ENCODE measurements at places on chromosomes 6 and 20.

GRCh38 chr20:59242714-59243626, 57.4 kb upstream of the EDN3 start:
- no peak for DNase-seq

GRCh38 chr6:80126657-80127345, 20.3 kb downstream of the BCKDHB start:
- DNase-seq: no peak

GRCh38 chr6:98845211-98846020, 11.0 kb downstream of the POU3F2 start:
- DNase-seq: peak; percentile 61

GRCh38 chr6:6131492-6132109, 124.9 kb upstream of the NRN1 start:
- no peak for DNase-seq

GRCh38 chr6:81727876-81728517, 24.5 kb downstream of the TENT5A start:
- peak; percentile 10 for DNase-seq

DNA sequence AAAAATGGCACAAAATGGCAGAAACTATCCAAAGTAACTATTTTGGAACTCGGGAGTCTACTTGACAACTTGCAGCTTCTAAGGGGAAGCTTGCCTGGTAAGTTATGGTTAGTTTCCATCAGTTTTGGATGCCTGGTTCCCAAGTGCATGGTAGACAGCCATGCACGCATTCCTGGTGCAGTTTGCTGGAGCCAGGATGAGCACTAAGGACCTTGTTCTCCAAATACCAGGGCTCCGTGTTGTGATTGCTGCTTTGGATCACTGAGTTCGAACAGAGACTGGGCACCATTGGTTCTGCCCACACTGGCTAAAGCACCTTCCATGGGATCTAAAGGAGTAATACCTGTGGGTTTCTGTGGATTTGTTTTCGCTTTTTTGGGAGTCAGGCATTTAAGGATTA, 103.7 kb downstream of the FAM120B start:
- DNase-seq: no peak

DNA sequence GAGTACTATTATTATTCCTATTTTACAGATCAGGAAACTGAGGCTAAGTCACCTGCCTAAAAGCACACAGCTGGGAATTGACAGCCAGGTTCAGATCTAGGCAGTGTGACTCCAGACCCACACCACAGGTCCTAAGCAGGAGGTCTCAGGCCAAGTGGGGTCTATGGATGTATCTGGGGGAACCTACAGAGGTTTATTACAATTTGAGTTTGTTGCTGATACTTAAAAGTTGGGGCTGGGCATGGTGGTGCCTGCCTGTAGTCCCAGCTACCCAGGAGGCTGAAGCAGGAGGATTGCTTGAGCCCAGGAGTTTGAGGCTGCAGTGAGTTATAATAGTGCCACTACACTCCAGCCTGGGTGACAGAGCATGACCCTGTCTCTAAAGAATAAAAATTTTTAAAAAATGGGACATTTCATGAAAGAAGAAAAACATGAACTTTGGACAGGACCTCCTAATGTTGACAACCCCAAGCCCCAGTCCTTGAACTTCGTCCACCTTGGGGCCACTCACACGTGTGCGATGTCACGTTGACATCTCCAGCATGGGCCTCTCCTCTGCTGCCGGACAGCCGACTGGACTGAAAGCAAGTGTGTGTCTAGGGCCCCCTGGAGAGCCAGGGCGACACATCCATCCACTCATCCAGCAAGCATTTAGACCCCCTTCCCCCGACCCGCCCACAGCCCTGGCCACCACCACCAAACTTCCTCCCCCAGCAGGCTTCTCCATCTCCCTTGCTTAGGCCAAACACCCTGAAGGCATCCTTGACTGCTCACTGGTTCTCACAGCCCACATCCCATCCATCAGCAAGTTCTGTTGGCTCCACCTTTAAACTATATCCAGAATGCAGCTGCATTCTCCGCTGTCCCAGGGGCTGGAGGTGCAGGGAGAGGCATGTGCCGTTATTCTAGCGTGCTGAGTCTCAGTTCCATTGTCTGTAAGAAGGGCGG, 40.0 kb downstream of the NOL4L start:
- no peak for DNase-seq

- no peak for DNase-seq
Observed at GRCh38 chr20:50240092-50240491, 49.5 kb downstream of the CEBPB start.

DNA sequence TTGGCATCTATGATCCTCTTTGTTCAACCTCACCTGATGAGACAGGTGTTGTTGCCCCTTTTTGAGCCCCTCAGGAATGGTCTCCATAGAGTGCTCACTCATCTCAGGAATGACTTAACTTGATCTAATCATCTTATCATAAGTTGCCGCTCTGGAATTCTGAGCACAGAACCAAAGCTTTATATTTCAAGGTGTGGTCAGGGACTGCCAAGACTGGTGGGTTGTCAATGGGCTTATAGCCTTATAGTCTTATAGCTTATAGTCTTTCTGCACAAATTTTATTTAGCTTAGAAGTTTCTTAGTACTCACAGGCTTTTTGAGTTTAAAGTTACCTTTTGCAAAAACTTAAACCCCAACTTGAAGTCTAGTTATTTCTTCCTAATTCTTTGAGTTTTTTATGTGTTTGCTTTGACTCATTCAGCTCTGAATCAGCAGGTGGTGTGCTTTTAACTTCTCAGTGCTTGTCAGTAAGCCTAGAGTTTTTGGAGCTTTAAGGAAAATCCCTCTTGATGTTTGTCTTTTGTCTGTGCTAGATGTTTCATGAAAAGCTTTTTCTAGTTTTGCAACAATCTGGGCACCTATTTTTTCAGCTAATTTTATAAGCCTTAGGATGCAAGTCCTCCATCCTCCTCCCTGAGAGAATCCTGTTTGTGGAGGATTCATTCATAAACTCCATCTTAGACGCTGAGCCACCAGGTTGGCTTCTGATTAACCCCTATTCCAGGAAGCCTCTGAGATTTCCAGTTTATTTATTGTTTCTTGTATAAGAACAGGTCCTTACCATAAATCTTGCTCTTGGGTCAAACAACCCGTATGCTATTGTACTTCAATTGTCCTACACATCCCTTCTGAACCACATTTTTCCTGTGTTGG, 72.3 kb upstream of the SSTR4 start:
- no peak for DNase-seq

DNA sequence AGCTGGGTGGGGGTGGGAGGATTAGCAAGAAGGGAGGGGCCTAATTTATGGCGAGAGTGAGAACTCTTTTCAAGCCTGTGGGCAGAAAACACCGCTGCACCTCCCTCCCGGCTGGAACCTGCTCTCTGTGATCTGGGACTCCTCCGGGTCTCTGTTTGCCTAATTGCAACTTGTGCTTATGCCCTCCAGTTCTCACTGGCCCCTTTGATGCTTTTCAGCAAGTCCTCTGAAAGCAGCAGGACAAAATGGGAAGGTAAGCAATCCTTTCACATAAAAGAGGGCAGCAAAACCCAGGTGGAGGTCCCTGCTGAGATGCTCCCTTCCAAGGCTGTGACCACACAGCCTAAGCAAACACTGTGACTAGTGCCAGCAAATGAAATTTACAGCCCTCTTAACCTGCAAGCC, 523.0 kb upstream of the FLRT3 start:
- no peak for DNase-seq

DNA sequence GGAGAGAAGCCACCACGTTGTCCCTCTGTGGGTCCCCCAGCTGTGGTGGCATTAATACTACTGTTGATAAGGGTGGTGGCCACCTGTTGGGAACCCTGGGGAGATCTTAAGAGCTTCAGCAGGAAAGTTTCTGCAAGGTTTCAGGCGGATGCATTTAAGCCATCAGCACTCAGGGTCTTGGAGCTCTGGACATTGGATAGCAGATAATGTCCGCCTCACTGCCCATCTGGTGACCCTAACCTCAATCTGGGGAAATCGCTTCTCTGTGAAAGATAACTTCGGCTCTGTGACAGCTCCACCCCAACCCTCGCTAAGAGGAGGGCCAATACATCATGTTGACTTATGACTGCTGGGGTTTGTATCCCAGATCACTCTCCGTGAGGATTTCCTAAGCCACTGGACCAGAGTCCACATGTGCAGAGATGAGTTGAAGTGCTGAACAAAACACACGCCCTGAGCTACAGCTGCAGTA, 92.9 kb downstream of the FOXC1 start:
- DNase-seq: no peak

DNA sequence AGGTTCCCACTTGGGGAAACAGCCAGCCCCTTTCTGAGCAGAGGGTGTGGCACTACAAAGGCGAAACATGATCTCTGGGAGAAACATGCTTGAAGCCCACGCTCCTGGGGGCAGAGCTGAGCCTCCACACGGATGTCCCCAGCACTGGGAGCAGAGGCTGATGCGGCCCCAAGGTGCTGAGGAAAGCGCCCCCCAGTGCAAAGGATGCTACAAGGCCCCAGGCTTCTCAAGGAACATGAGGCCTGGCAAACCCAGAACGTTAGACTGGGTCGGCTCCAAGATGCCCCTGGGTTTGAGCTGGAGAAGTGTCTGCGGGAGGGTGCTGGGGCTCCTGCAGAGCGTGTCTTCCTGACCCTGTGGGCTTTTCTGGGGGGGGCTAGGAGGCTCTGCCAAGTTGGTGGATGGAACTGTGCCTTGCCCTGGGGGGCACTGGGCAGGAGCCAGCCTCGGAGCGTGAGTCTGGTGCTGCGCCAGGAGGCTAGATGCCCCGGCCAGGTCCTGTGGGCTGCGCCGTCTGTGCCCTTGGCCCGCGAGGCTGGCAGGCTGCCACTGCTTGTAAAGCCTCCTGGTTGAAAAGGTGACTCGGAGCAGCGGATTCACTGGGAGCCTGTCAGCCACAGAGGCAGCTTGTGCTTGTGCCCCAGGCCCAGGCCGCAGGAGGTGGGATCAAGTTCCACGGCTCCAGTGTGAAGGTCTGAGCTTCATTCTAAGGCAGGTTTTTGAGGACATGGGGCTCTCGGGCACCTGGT, 8.1 kb downstream of the SYNJ2 start:
- DNase-seq: no peak

DNA sequence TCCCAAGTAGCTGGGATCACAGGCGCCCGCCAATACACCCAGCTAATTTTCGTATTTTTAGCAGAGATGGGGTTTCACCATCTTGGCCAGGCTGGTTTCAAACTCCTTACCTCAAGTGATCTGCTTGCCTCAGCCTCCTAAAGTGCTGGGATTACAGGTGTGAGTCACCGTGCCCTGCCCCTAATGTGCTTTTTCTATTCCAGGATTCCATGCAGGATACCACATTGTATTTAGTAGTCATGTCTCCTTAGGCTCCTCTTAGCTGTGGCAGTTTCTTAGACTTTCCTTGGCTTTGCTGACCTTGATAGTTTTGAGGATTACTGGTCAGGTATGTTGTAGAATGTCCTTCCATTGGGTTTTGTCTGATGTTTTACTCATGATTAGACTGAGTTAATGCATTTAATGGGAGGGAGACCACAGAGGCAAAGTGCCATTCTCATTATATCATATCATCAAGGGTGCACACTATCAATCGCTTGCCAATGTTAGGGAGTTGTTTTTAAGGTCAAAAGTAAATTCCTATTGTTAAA, 39.6 kb upstream of the TNFAIP3 start:
- DNase-seq: no peak

DNA sequence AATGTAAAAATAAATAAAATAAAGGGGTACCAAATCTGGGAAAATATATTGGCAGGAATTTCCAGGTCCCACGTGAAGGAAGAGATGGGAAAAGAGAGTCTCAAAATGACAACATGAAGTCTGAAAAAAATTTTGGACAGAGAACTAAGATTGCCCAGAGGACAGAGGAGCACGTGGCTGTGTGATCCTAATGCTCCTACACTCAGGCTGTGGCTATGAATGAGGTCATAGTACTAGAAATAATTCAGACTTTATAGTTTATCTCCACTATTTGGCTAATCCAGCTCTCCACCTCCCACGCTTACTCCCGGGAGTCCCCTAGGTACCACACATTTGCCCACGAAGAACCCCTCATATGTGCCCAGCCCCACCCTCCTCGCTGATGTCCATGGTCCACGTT, 42.8 kb upstream of the STMND1 start:
- no peak for DNase-seq

- no peak for DNase-seq
Observed at GRCh38 chr6:29925727-29926412, 16.5 kb upstream of the HLA-A start.

DNA sequence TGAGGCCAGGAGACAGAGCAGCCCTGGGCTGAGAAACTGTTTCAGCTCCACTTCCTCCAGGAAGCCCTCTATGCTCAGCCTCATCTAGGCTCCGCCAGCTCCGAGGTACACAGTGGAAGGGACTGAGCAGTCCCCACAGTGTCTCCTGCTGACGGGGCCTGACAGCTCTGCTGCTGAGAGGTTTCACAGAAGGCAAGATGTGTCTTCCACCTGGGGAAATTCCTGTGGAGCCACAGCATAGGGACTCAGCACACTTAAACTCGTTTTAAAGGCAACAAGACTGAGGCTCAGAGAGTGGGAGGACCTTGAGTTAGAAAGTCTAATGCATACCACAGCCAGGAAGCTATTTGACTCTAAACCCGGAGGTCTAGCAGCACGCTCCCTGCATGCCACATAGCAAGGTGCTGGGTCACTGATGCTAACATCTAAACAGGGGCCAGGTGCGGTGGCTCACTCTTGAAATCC, 6.8 kb downstream of the ADA start:
- DNase-seq: peak; percentile 20

DNA sequence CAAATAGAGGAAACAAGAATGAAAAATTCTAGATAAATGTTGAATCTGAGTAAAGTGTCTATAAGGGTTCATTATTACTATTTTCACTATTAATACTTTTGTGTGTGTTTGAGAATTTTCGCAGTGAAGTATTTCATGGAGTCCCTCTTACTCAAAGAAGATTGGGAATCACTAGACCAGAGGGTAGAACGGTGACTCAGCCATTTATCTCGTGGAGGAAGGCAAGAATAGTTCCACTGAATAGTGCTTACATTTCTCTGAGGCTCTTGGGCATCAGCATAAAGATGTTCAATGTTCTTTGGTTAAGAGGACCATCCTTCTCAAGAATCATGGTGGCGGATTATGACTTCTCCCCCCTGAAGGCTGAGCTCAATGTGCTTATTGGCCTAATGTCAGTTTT, 376.7 kb upstream of the ARID1B start:
- DNase-seq: no peak

DNA sequence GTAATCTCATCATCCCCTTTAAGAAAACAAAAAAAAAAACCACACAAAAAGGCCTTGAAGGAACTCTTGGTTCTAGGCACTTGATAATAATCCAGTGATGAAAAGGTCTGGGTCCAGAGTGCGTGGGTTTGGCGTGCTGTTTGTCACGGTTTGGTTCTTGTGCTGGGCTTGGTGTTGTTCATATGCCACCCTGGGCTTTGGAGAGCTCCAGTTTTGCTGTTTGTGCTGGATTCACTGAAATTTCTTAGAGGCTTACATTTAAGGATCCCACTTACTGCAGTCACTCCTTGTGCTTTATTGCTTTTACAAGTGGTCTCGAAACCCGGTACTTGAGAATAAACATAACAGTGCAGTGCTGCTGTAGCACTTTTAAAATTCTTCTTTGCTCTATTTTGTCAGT, 68.8 kb upstream of the XRN2 start:
- no peak for DNase-seq

Data from stimulated activated CD4-positive, alpha-beta T cell treated with anti-CD3 and anti-CD28 coated beads, Interleukin-4, amount 100 ng/mL, for 48 hours (primary cell).